Activated CD4-positive, CD25-positive, alpha-beta regulatory T cell (primary cell): ENCODE measurements at places on chromosomes 11 and 22.
A peak's percentile ranks its signal among the peaks of the same experiment; 100 is the strongest.

DNA sequence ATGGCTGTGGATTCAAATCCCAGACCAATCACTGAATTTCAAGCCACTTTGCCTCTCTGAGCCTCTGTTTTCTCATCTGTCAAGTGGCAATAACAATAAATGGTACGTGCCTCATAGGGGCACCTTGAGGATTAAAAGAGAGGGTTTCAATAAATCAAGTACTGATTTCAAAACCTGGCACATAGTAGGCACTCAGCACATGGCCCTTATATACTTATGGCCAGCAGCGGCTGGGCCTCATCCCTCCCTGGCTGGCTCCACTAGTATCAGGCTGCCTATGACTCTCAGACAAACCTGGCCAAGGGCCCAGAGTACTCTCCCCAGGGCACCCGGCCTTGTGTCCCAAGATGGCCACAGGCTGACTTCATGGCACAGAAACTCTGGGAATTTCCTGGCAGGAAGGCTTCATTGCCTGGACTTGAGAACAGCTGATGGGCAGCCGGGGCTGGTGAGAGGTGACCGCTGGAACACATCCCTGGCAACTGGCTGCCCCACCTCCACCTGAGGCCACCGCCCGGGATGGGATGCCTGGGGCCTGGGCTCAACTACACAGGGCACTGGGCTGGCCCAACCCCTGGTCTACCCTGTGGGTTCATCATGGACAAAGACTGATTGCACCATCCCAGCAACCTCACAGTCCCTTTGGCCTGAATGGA lies 3.4 kb downstream of the FADS3 start:
- no peak for DNase-seq

- DNase-seq = no peak
These were observed 778 bp upstream of the PAK1 start for GRCh38 chr11:77474684-77475060.

DNA sequence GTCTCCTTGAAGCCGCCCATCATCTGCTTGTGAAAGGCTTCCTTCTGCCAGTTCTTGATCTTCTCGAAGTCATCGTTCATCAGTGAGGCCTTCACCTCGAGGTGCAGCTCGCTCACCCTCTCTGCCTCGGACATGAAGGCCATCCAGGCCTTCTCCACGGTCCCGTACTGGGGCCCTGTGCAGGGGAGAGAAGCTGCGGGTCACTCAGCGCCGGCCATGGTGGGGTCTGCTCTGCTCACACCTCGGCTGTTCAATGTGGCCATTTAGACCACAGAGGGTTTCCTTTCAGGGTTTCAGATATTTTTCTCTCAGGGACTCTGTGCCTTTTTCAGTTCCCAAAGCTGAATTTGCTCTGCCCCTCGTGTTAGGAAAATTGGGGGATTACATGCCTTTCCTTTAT lies 33.9 kb upstream of the ARFGAP3 start:
- no peak for DNase-seq

GRCh38 chr22:37674951-37675929 lies at the start of gene LGALS1:
LGALS1 (plus strand) TSS chr22:37675636; CDS start chr22:37675703, 67 bp downstream.
- peak; percentile 18 for DNase-seq

- DNase-seq = no peak
These were observed 72.1 kb downstream of the LRRC32 start for GRCh38 chr11:76598426-76598839.

DNA sequence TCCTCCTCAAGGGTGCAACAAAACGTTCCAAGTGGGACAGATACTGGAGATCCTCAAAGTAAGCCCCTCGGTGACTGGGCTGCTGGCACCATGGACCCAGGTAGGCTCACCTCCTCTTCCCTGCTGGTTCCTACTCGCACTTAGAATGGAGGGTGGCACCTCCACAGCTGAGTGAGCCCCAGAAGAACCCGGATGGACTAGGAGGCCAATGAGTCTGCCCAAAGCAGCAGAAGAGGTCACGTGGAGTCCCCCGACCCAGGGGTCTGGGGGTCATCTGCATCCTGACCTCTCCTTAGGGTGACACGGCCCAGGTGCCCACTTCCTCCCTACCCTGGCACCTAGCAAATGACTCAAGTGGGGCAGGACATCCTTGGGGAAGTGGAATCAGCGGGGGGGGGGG lies 4.4 kb downstream of the APOL1 start:
- no peak for DNase-seq

DNA sequence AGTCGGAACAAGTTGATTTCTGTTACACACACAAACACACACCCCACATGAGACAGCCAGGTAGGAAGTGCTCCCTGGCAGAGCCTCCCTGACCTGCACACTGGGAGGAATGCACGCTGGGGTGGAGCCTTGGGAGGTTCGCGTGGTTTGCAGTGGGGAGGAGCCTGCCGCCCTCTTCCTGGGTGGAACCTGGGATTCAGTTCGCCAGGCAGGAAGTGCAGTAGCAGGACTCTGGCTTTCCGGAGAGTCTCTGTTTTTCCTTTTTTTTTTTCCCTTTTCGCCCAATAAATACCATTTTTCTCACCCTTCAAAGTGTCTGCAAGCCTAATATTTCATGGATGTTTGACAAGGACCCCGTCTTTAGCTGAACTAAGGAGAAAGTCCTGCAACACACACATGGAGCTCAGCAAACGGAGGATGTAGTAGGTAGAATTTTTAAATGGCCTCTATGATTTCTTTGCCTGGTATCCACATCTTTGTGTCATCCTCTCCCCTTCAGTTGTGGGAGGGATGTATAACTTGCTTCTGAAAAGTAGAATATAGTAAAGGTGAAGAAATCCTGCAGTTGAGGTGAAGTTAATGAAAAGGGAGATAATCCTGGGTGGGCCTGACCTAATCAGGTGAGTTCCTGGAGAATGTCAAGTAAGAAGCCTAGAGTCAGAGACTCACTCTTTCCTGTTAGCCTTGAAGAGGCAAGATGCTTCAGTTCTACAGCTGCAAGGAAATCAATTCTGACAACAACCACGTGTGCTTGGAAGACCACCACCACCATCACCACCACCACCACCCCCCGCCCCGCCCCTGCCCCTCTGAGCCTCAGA lies 72.9 kb downstream of the PIWIL4 start:
- no peak for DNase-seq

DNA sequence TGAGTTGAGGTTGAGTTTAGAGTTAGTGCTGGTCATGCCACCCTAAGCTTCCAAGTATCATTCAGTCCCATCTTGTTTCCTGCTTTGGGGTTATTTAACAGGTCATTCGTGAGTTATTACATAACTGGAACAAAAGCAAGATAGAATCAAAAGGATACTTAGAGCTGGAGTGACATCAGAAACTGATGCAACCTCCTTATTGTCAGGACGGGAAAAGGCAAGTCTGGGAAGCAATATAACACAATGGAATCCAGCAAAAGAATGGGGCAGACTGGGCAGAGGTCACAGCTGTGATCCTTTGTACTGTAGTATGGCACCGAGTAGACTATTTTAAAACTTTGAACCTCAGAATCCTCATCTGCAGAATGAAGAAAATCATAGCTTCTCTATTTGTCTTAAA lies 4.4 kb upstream of the PRSS23 start:
- DNase-seq = no peak

GRCh38 chr11:31640611-31641010 lies 131.0 kb downstream of the ELP4 start:
- DNase-seq = no peak

- DNase-seq = no peak
These were observed 489 bp downstream of the OR10A4 start for GRCh38 chr11:6876914-6877313.
